Ascending aorta (tissue), 2 donors: ENCODE measurements at places on chromosomes 13 and 19. TPM values are rescaled to one million over a fixed set of nuclear protein-coding genes. Genes with fewer than 3 reads are reported as not detected.

Gene KLK3
- total RNA-seq = not detected

DNA sequence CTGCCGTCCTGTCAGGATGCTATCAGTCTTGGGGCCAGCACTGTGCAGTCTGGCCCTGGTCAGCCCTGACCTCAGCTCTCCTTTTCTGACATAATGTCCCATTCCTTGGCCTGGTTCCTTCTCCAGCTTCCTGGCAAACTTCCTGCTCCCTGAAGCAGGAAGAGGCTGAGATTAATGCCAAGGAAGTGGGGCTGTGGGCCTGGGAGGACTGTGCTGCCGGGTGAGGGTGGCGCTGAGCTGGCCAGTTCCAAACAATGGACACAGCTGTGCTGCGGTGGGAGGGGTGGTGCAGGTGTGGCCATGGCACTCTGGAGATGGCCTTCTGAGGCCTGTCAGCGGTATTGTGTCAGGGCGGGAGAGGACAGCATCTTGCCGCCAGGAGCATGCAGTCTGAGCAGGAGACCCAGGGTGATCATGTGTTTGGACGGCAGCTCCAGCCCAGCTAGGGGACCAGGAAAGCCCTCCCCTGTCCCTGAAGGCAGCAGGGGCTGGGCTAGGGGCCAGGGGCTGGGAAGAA, 30.9 kb downstream of the TUBA3C start:
- DNase-seq = no peak

DNA sequence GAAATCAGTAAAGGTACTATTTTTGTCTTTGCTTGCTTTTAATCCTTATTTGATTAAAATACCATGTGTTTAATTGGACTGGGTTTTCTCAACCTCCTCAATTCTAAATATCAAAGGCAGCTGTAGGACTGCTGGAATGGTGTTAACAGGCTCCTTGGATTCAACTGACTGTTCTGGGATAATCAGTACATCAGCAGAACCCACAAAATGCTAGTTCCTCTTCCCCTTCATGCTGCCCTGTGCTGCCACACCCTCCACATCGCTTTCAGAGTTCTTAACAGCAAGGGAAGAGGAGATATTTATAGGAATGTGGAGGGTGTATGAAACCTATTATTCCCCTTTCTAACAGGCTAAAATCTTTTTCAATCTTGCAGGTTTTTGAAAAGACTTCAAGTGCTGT, 82.4 kb downstream of the KCTD12 start:
- no peak for DNase-seq

- DNase-seq = no peak
Observed at GRCh38 chr13:52949742-52950141, 78.9 kb upstream of the OLFM4 start.

DNA sequence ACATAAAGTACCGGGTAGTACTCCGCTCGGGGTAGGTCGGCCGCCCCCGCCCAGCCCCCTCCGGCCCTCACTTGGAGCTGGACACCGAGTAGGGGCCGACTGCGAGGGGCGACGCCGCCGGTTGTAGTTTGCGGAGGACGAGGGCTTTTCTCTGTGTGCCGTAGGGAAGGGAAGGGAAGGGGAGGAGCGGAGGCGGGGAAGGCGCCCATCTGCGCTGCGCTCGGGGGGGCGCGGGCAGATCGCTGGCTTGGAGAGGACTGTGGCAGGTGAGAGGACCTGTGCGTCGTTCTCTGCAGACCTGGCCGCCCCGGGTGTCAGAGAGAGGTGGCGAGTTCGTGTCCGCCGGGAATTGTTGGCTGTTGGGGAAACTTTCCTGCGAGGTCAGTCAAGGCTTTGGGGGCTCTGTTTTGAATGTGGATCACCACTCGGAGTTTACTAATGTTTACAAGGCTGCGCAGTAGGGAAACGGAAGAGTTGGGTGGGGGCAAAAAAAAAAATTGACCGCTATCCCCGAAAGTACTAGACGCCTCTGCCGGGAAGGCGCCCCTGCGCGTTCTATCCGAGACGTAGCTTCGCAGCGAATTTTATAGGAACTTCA, 1.4 kb downstream of the ING1 start:
- peak; percentile 84 for DNase-seq

GRCh38 chr13:77767413-77767812, 69.9 kb downstream of the SLAIN1 start:
- no peak for DNase-seq

Gene ZNF345
- total RNA-seq = 8.0 TPM

Gene IL11
- total RNA-seq = not detected

- no peak for DNase-seq
Observed at GRCh38 chr19:8180018-8180417, 29.2 kb upstream of the CERS4 start.

- DNase-seq = no peak
Observed at GRCh38 chr19:7694499-7694898, 7.4 kb downstream of the FCER2 start.

GRCh38 chr19:33110137-33110910, 21.6 kb upstream of the WDR88 start:
- DNase-seq = no peak
